ENCODE measurements at places on chromosomes 4 and X. TPM values are rescaled to one million over a fixed set of nuclear protein-coding genes. Genes with fewer than 3 reads are reported as not detected.

Gene RHOH
- total RNA-seq, result under 0.01 TPM

Gene SASH3
- not detected for total RNA-seq

Gene NIPAL1
- 3.4 TPM for total RNA-seq

Gene NXF2B
- not detected for total RNA-seq

Gene MAGEB10
- total RNA-seq, result not detected

Gene TRIM60
- not detected for total RNA-seq

Gene ADGRL3
- 27.1 TPM for total RNA-seq

Gene ASMTL
- total RNA-seq, result 32.1 TPM

Gene CCDC120
- total RNA-seq, result 1.4 TPM

Gene MAGEB5
- total RNA-seq, result not detected

Gene IL21
- total RNA-seq, result not detected

Gene CT45A5
- not detected for total RNA-seq

Gene C4orf51
- total RNA-seq, result not detected

Gene BCORL1
- 2.5 TPM for total RNA-seq

Gene MAGEE1
- total RNA-seq, result 0.88 TPM

Gene DMRTC1
- not detected for total RNA-seq

Gene POLR2B
- total RNA-seq, result 72.0 TPM

Gene COX7B2
- not detected for total RNA-seq

Gene MAGEA6
- not detected for total RNA-seq

Gene TLR6
- total RNA-seq, result 1.8 TPM

Gene HTN1
- total RNA-seq, result not detected

Gene DHRSX
- 50.1 TPM for total RNA-seq

Gene PNMA5
- not detected for total RNA-seq

Gene LRP2BP
- total RNA-seq, result 1.6 TPM

Gene SLC9B1
- total RNA-seq, result not detected

Gene ANK2
- 8.9 TPM for total RNA-seq

Gene COL4A6
- total RNA-seq, result 16.4 TPM

Gene SERTM2
- total RNA-seq, result not detected

Gene TSPYL2
- total RNA-seq, result 18.8 TPM

Gene GUCY1B1
- 8.1 TPM for total RNA-seq

Gene NCAPG
- total RNA-seq, result 22.8 TPM

Gene NDUFC1
- 41.7 TPM for total RNA-seq

Gene CFI
- 12.2 TPM for total RNA-seq

Gene NXF2
- not detected for total RNA-seq

Gene FMR1
- 11.5 TPM for total RNA-seq

Gene RAP1GDS1
- total RNA-seq, result 53.0 TPM

Gene CTAG1B
- not detected for total RNA-seq

Gene ADH7
- total RNA-seq, result not detected

Gene PABPC5
- total RNA-seq, result 1.2 TPM

Gene GRIA3
- 0.39 TPM for total RNA-seq

Gene PLK4
- total RNA-seq, result 10.9 TPM

Gene LIN54
- total RNA-seq, result 10.1 TPM

Gene BEX5
- total RNA-seq, result not detected

Gene F9
- total RNA-seq, result not detected

Gene PRDM8
- total RNA-seq, result 11.9 TPM

Gene NAA11
- total RNA-seq, result not detected

Gene SMPX
- not detected for total RNA-seq

Gene MED14
- total RNA-seq, result 14.3 TPM

Gene GLRB
- total RNA-seq, result 5.8 TPM
